ENCODE measurements at places on chromosomes 7 and 10.
A peak's percentile ranks its signal among the peaks of the same experiment; 100 is the strongest.

DNA sequence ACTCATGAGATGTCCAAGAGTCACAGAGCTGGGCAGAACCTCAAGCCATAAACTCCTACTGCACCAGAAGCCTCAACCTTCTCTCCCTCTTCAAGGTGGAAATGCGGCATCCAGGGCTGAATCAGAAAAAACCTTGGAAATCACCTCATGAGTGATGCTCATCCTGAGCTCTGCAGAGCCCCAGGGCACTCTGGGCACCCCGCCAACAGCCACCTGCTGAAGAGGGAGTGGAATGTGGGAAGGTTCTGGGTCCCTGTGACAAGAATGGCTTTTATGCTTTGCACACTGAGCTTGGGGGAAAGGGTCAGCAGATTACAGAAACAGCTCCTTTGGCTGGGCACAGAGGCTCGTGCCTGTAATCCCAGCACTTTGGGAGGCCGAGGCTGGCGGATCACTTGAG, 18.8 kb downstream of the NUDT1 start:
- DNase-seq: no peak

GRCh38 chr7:156156734-156157408, 344.6 kb upstream of the SHH start:
- DNase-seq: no peak

- no peak for DNase-seq
Measured at GRCh38 chr7:128037880-128038619, 6.8 kb upstream of the LRRC4 start.

DNA sequence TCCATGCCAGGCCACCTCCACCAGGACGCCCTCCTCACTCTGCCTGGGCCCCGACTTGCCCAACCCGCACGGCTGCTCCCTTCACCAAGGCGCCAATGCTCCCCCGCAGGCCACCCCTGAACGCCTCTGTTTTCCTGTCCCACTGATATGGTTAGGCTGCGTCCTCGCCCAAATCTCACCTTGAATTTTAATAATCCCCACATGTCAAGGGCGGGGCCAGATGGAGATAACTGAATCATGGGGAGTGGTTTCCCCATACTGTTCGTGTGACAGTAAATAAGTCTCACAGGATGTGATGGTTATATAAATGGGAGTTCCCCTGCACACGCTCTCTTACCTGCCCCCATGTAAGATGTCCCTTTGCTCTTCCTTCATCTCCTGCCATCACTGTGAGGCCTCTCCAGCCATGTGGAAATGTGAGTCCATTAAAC, 29.8 kb downstream of the RSU1 start:
- no peak for DNase-seq

GRCh38 chr7:39217783-39218182, 240.1 kb downstream of the POU6F2 start:
- DNase-seq: no peak

DNA sequence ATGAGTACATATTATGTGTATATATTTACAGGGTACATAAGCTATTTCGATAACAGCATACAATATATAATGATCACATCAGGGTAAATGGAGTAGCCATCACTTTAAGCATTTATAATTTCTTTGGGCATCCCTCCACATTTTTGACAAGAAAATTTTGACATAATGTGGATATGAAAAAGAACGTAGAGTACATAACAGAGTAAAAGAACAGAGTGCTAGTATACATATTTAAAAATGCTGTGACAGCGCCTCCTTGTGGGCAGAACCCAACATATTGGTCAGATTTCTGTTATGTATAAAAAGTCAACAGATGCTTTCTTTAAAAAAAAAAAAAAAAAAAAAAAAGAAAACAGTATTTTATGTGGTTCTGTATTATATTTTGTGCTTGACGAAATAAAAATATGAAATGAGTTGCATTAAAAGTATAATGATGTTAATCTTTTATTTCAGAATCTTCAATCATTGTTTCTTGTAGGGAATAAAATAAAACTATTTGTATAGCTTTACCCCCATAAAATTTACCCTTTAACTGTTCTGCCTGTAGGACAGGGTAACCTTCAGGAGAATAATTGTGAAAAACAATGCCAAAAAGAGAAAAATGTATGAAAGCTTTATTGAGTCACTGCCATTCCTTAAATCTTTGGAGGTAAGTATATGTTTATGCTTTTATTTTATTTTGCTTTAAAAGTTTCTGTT, 18.3 kb upstream of the HBP1 start:
- DNase-seq: no peak

DNA sequence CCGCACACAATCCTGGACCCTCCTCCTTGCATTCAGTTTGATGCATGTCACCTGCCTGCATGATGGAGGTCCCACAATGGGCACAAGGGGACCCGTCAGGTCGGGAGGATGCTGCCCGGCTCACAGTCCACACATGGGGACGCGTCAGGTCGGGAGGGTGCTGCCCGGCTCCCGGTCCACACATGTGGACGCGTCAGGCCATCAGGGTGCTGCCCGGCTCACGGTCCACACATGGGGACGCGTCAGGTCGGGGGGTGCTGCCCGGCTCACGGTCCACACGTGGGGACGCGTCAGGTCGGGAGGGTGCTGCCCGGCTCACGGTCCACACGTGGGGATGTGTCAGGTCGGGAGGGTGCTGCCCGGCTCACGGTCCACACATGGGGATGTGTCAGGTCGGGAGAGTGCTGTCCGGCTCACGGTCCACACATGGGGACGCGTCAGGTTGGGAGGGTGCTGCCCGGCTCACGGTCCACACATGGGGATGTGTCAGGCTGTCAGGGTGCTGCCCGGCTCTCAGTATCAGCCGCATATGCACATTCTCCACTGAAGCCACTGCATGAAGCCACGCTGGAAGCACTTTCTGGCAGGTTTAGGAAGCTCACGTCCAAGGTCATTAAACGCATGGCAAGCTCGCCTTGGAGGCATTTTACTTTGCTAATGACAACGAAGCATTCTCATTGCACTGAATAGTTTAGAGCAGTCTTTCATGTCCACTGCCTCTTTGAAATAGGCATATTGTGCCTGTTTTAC, 50.3 kb downstream of the DIP2C start:
- no peak for DNase-seq

GRCh38 chr7:30396389-30396788, 82.2 kb downstream of the NOD1 start:
- peak; percentile 19 for DNase-seq

DNA sequence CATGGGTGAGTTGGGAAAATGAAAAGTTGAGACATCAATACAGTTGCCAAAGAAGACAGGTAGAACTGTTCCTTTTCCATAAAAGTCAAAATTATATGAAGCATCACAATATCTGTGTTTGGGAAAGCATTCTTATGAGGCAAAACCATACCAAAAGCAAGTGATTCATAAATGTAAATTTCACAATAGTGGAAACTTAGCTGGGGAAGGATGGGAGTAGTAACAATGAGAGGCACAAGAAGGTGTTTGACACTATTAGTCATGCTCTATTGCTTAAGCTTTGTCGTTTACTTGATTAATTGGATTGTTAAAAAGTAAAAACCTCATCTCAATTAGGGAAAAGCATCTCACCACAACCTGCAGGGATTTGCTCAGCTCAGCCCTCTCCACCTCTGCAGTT, 240.2 kb downstream of the C7orf25 start:
- peak; percentile 24 for DNase-seq

DNA sequence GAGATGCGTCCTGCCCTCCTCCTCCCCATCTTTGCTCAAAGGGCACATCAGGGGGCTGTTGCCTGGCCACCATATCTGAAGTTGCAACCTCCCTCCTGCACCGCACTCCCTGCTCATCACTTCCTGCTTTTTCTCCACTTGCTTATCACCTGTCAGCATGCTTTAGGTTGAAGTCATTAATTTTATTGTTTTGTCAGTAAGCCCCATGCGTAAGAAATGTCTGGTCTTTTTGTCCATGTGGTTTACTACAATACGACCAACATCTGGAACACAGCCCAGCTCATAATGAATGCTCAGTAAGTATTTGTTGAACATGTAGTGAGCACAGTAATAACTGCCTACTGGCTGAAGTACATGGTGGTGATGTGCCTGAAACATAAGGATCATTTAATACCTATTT, 71.6 kb upstream of the GJD4 start:
- DNase-seq: no peak

GRCh38 chr7:30212701-30213111, 71.7 kb upstream of the ZNRF2 start:
- no peak for DNase-seq

GRCh38 chr10:59648711-59649201, 60.9 kb downstream of the SLC16A9 start:
- DNase-seq: no peak

Measured in HL-60 (cell line).